ENCODE measurements at places on chromosomes 11 and 22. TPM values are rescaled to one million over a fixed set of nuclear protein-coding genes. Genes with fewer than 3 reads are reported as not detected.
A peak's percentile ranks its signal among the peaks of the same experiment; 100 is the strongest.

SMC1B gene
- not detected for polyA plus RNA-seq

DNAL4 gene
- 19.7 TPM for polyA plus RNA-seq

ART1 gene
- polyA plus RNA-seq: not detected

OR52I2 gene
- polyA plus RNA-seq: not detected

TPH1 gene
- 0.11 TPM for polyA plus RNA-seq

DNA sequence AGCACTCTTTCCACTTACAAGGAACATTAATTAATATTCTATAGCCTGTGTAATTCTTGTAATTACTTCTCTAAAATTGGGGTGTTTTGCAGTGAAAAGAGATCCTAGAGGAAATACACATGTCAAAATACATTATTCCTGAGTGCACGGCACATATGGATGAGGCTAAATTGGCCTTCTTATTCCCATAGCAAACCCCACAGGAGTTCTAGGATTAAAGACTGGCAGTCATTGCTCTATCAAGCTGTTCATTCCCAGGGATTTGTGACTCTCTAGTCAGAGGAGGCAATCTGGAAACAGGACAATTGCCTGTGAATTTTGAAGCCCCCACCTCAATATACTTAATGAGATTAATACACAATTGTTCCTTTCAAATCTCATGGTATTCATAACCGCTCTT lies 145.9 kb upstream of the OPCML start:
- no peak overlapping the region for H3K27ac ChIP-seq
- H3K27me3 ChIP-seq: no peaks in the 10 kb centered on the region
- DNase-seq: no peak
- no peaks in the 10 kb centered on the region for H3K36me3 ChIP-seq

DNA sequence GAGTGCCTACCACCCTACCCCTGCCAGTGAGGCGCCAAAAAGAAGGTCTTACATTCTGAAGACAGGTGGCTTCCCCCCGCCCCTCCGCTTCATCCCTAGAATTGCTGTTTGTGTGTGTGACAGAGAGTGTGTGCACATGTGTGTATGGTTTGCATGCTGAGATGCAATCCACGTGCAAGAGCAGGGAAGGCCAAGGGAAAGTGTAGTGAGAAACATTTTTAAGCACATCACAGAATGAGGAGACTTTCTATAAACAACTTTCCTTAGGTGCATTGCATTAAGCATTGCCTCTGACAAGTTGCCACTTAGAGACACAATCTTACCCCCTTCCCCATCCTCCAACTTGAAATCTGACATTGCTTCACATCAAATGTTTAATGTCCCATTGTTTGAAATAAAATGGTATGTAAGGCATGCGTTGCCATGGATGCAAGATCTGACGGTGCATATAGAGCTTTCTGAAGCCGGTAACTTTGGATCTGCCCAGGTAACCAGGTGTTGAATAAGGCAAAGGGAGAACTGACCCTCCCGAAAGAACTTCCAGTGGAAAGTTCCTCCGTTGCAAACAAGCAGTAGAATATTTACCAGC lies 21.4 kb downstream of the FJX1 start:
- no peak overlapping the region for H3K27ac ChIP-seq
- H3K4me1 ChIP-seq: no peaks in the 10 kb centered on the region
- no peaks in the 10 kb centered on the region for H3K36me3 ChIP-seq
- no peak overlapping the region for H3K4me3 ChIP-seq
- H3K27me3 ChIP-seq: peaks cover 12% of the 10 kb centered on the region

DNA sequence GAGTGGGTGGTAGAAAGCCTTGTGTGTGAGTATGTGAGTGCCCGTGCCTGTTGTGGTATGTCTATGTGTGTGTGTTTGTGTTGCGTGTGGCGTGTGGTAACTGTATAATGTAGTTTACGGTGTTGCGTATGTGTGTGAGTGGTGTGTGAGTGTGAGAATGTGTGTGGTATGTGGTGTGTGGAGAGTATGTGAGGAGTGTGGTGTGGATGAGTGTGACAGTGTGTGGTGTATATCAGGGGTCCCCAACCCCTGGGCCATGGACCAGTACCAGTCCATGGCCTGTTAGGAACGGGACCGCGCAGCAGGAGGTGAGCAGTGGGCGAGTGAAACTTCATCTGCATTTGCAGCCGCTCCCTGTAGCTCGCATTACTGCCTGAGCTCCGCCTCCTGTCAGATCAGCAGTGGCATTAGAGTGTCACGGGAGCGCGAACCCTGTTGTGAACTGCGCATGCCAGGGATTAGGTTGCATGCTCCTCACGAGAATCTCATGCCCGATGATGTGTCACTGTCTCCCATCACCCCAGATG lies 5.7 kb downstream of the UPK3A start:
- no peak overlapping the region for H3K4me3 ChIP-seq
- no peak for DNase-seq
- H3K27me3 ChIP-seq: no peaks in the 10 kb centered on the region
- no peaks in the 10 kb centered on the region for H3K36me3 ChIP-seq
- no peaks in the 10 kb centered on the region for H3K4me1 ChIP-seq

- no peak overlapping the region for H3K4me3 ChIP-seq
- peak; percentile 96 for DNase-seq
- peak overlapping the region; percentile 88 for H3K27ac ChIP-seq
- H3K4me1 ChIP-seq: peaks cover 28% of the 10 kb centered on the region
Observed at GRCh38 chr11:18383388-18384156, 10.8 kb upstream of the LDHA start.

GRCh38 chr11:75402002-75402773 lies 2.9 kb downstream of the RPS3 start:
- no peaks in the 10 kb centered on the region for H3K27me3 ChIP-seq
- H3K36me3 ChIP-seq: peaks cover 63% of the 10 kb centered on the region
- no peak for DNase-seq
- H3K27ac ChIP-seq: peak overlapping the region; percentile 13

- H3K36me3 ChIP-seq: no peaks in the 10 kb centered on the region
- DNase-seq: no peak
- no peak overlapping the region for H3K27ac ChIP-seq
- no peak overlapping the region for H3K4me3 ChIP-seq
- H3K4me1 ChIP-seq: peaks cover 13% of the 10 kb centered on the region
Observed at GRCh38 chr11:35292279-35292678, 127.1 kb downstream of the SLC1A2 start.

GRCh38 chr22:22720201-22720723 lies 75.8 kb downstream of the GGTLC2 start:
- H3K36me3 ChIP-seq: no peaks in the 10 kb centered on the region
- H3K27me3 ChIP-seq: no peaks in the 10 kb centered on the region
- DNase-seq: no peak
- H3K4me3 ChIP-seq: no peak overlapping the region

GRCh38 chr11:37704791-37705190 lies 1106.8 kb upstream of the RAG2 start:
- H3K4me1 ChIP-seq: no peaks in the 10 kb centered on the region
- no peak overlapping the region for H3K27ac ChIP-seq
- no peaks in the 10 kb centered on the region for H3K27me3 ChIP-seq
- no peaks in the 10 kb centered on the region for H3K36me3 ChIP-seq
- H3K4me3 ChIP-seq: no peak overlapping the region

DNA sequence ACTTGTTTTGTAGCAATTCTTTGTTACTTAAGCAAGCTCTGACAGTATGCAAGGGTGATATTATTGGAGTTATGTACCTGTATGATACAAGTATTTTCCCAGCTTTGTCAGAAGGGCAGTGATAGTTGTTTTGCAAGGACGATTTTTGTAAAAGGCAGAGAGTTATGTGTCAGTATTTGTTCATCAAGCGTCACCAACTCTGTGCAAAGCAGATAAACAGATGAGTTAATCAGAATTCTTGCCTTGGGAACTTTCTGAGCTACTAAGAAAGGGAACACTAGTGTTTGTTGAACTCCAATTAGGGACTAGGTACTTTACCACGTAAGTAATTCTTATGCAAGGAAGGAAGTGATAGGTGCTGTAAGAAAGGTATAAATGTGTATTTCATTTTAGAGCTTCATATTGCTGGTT lies 1.4 kb downstream of the USP47 start:
- H3K27ac ChIP-seq: peak overlapping the region; percentile 99
- peak overlapping the region; percentile 50 for H3K4me3 ChIP-seq
- DNase-seq: no peak

GRCh38 chr11:114015117-114015516 lies 40.2 kb downstream of the HTR3A start:
- no peaks in the 10 kb centered on the region for H3K4me1 ChIP-seq
- H3K27me3 ChIP-seq: no peaks in the 10 kb centered on the region
- H3K27ac ChIP-seq: no peak overlapping the region
- DNase-seq: no peak

DNA sequence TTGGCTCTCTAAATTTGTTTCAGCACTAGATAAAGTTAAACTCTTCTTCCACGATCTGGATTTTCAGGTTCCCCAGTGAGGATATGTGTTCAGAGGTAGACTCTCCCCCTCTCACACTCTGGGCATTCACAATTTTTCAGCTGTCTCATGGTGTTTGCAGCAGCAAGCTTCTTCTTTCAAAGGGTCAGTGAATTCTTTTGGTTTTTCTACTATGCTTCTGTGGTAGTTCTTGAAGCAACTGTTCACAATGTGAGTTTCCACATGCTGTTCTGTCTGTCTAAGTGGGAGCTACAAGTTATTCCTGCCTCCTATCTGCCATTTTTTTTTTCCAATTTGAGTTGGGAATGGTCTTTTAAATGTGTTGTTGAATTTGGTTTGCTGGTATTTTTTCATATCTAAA lies 25.4 kb downstream of the CNTF start:
- H3K4me1 ChIP-seq: no peaks in the 10 kb centered on the region
- H3K27me3 ChIP-seq: no peaks in the 10 kb centered on the region
- DNase-seq: no peak
- H3K27ac ChIP-seq: no peak overlapping the region
- H3K36me3 ChIP-seq: no peaks in the 10 kb centered on the region

- no peaks in the 10 kb centered on the region for H3K27me3 ChIP-seq
- no peaks in the 10 kb centered on the region for H3K36me3 ChIP-seq
- no peaks in the 10 kb centered on the region for H3K4me1 ChIP-seq
- H3K27ac ChIP-seq: no peak overlapping the region
Observed at GRCh38 chr22:49177666-49178065, 650.0 kb downstream of the BRD1 start.

DNA sequence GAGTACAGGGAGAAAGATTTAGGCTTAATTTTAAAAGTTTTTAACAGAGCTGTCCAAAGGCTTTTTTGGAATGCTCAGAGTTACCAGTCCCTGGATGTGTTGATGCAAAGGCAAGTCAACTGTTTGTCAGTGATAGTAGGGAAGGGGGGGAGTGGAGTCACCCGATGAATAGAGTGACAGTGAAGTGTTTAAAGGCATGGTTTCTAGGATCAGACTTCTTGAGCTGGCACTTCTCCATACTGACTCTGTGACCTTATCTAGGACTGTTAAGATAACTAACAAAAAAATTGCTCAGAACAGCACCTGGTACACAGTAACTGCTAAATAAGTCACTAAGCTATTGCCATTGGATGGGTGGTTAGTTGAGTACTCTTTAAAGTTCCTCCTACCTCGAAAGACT lies 11.3 kb upstream of the RAG2 start:
- no peak overlapping the region for H3K27ac ChIP-seq
- H3K27me3 ChIP-seq: no peaks in the 10 kb centered on the region
- H3K4me3 ChIP-seq: no peak overlapping the region
- no peak for DNase-seq
- H3K4me1 ChIP-seq: no peaks in the 10 kb centered on the region

- no peak overlapping the region for H3K4me3 ChIP-seq
- no peak overlapping the region for H3K27ac ChIP-seq
- DNase-seq: no peak
- no peaks in the 10 kb centered on the region for H3K36me3 ChIP-seq
- no peaks in the 10 kb centered on the region for H3K27me3 ChIP-seq
Observed at GRCh38 chr11:123351375-123351774, 78.7 kb upstream of the GRAMD1B start.
